Liver (tissue), 10 donors: ENCODE measurements at places on chromosomes 3 and 15.
A peak's percentile ranks its signal among the peaks of the same experiment; 100 is the strongest.

GRCh38 chr15:83653639-83654378 is at the start of gene ADAMTSL3:
Gene ADAMTSL3 (plus strand): TSS chr15:83654123. CDS start chr15:83655762, 1,639 bp downstream.
- DNase-seq: peak; percentile 56

DNA sequence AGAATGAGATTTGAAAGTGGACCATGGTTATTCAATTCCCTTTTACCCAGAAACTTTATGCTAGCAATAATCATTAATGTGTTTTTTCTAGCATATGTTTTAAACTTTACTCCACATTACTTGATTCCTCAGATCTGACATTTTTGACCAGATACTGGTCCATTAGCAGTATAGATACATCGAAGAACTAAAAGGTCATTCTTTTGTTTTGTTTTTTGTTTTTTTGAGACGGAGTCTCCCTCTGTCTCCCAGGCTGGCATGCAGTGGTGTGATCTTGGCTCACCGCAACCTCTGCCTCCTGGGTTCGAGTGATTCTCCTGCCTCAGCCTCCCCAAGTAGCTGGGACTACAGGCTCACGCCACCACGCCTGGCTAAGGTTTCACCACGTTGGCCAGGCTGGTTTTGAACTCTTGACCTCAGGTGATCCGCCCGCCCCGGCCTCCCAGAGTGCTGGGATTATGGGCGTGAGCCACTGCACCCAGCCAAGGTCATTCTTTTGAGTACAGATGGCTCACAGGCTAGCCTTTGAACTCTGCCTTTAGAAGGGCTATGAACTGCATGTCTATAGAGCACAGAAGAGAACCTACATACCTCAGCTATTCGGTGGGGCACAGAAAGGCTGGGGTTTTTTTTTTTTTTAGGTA is 28.6 kb downstream of the CHP1 start:
- DNase-seq: peak; percentile 49

DNA sequence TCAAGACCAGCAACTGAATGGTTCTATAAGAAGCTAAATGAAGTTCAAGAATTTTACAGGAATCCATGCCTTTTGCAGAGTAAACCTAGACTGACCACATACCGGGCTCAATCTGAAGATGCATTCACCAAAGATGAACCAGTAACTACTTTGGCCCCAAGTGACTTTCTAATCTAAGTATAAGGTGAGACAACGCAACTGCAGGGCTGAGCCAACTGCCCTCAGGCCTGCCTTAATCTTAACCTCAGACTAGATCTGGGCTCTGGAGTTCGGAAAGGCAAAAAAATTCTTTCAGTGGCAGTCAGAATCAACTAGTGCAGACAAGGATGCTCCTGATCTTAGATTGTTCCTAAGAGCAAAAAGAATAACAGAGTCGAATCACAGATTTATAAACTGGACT is 48.3 kb downstream of the EXD1 start:
- no peak for DNase-seq

GRCh38 chr3:114718071-114718897 is 424.5 kb downstream of the TIGIT start:
- no peak for DNase-seq

DNA sequence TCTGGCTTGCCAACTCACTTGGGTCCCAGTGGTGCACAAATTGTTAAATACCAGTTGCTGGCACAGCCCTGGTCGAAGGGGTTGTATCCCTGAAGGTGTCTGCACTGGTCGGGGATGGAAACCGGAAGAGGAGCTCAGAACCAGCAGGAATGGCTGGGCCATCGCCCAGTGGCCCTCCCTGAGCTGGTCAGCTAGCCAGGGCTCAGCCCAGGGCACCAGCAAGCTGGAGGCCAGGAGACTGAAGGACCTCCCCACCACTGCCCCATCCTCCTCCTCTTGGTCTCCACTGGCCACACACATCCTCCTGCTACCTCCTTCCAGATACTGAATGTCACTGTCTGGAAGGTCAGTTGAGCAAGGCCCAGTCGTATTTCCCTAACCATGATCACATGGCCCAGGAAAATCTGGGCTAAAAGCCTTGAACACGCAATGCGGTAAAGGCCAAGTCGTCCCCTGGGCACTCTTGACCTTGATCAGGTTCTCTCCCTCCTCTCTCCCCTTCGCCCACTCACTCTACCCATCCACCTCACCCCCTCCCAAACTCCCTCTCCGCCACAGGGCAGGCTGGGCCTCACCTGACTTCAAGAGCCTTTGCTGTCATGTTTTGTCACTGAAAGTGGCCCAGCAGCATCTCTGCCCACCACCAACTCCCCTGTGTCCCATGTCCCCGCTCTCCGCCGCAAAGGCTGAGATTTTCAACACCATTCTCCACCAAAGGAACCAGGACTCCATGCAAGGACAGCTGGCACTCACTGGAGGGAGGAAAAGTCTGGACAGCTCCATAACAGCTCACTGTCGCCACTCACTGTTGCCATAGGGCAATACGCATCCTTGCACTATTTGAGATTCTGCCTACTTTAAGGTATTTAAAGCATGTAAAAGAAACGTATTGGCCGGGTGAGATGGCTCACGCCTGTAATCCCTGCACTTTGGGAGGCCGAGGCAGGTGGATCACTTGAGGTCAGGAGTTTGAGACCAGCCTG is 12.1 kb downstream of the ZDHHC19 start:
- no peak for DNase-seq

GRCh38 chr15:63605036-63605435 is 7.8 kb downstream of the FBXL22 start:
- no peak for DNase-seq

DNA sequence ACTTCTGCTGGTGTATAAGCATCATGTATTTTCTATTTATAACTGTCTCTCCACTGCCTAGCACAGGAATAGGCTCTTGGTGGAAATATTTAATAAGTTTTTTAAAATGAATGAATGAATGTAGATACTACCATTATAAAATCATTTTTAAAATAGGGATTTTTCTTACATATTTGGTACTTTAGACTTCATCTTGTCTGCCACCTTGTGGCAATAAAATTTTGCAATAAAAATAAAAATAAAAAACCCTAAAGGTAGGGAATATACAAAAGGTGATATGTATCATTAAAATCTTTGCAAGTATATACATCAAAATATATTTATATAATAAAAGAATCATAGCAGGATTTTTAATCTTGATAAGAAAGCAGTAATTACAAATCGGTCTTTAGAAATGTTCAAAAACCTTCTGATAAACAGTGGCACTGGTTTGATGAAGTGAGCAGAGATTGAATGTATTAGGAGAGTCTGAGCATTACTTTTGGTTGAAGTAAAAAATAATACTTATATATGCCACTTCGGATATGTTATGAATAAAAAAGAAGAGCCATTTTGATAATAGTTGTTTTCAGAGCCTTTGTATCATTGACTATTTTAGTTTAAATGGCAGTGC is 95.2 kb downstream of the SPATA16 start:
- no peak for DNase-seq

- DNase-seq: no peak
These were observed 181.4 kb downstream of the GAP43 start for GRCh38 chr3:115804713-115805119.

GRCh38 chr15:92383519-92384324 is 10.0 kb upstream of the ST8SIA2 start:
- no peak for DNase-seq

GRCh38 chr15:39226169-39226937 is 354.5 kb upstream of the THBS1 start:
- no peak for DNase-seq

DNA sequence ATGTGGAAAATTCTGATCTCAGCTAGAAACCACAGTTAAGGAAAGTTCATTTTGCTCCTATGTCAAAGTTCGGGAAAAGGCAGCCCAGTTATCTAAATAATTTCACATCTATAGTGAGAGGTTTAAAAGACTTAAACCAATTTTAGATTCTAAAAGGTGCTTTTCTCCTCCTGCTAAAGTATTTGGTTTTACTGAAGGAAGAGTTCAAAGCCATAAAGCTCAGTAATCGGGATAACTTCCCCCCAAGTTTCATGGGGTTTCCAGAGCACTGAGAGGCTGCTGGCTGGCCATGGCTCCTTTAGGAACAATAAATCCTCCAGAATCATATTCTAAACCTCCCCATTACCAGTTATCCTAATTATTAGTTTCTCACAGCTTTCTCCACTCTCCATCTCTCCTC is 38.2 kb downstream of the ZIC4 start:
- DNase-seq: no peak

GRCh38 chr3:66789580-66790237 is 208.4 kb upstream of the KBTBD8 start:
- no peak for DNase-seq

- DNase-seq: no peak
These were observed 276.6 kb upstream of the THBS1 start for GRCh38 chr15:39304201-39304841.

DNA sequence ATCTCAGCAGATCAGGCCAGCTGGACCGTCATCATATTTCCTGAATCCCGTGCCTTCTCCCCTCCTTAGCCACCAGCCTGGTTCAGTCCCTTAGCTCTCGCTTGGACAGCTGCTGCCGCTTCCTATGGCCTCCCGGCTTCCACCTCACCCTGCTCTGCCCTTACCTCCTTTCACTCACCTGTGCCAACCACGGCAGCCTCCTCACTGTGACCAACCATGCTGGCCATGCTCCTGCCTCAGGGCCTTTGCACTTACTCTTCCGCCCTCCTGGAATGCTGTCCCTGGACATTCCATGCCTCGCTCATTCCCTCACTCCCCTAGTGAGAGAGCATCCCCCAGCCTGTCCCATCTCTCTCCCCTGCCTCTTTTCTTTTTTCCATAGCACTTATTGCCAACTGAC is 19.2 kb downstream of the GRIP2 start:
- no peak for DNase-seq

GRCh38 chr3:130823241-130823884 is 70.5 kb upstream of the ATP2C1 start:
- no peak for DNase-seq

- DNase-seq: no peak
These were observed 216.1 kb downstream of the THRB start for GRCh38 chr3:24278543-24278942.

DNA sequence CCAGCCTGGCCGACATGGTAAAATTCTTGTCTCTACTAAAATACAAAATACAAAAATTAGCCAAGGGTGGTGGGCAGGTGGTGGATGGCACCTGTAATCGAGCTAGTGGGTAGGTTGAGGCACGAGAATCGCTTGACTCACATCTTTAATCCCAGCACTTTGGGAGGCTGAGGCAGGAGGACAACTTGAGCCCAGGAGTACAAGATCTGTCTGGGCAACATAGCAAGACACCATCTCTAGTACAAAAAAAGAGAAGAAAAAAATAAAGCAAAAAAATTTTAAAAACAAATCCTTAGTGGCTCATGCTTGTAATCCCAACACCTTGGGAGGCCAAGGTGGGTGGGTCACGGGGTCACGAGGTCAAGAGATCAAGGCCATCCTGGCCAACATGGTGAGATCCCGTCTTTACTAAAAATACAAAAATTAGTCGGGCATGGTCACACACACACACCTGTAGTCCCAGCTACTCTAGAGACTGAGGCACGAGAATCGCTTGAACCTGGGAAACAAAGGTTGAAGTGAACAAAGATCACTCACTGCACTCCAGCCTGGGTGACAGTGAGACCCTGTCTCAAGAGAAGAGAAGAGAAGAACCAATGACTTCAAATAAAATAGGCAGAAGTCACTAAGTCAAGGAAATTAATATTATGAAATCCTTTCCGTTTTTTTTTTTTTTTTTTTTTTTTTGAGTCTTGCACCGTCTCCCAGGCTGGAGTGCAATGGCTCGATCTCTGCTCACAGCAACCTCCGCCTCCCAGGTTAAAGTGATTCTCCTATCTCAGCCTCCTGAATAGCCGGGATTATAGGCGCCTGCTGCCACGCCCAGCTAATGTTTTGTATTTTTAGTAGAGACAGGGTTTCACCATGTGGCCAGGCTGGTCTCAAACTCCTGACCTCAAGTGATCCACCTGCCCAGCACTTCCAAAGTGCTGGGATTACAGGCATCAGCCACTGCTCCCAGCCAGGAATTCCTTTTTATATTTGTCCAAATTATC is 4.9 kb downstream of the RHOA start:
- no peak for DNase-seq

GRCh38 chr3:32249184-32249782 is 10.8 kb downstream of the CMTM8 start:
- DNase-seq: no peak

DNA sequence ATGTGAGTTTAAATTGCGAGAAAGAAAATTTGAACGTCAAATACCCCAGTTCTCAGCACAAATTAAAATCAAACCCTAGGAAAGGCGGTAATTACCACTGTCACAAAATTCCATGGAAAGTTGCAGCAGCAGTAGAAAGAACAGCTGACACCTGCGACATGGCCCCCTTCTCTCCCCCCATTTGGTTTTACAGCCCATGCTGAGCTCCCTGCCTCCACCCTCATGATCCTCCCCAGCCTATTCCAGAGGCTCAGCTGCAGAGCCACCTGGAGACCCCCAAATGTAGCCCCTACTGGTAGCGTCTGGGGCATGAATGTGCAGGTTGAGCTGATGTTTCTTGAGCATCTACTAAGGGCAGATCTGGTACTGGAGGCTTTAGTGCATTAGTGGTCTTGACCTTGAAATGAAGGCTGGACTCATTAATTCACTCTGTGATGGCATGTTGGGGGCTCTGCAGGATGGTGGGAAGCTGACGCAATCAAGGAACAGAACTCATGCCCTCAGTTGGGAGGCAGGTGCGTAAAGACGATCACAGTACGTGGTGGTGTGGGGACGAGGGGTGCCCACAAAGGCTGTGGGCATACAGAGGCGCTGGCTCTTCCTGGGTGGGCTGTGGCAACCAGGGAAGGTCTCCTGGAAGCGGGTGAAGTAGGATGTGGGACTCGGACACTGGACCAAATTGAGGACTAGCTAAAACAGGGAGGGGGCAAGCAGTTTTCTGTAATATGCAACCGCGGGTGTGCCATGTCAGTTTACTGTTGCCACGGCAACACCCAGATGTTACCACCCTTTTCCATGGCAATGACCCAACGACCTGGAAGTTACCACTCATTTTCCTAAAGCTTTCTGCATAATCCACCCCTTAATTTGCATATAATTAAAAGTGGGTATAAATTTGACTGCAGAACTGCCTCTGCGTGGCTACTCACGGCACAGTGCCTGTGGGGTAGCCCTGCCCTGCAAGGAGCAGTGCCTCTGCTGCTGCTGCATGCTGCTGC is 39.8 kb downstream of the PRKCD start:
- no peak for DNase-seq

DNA sequence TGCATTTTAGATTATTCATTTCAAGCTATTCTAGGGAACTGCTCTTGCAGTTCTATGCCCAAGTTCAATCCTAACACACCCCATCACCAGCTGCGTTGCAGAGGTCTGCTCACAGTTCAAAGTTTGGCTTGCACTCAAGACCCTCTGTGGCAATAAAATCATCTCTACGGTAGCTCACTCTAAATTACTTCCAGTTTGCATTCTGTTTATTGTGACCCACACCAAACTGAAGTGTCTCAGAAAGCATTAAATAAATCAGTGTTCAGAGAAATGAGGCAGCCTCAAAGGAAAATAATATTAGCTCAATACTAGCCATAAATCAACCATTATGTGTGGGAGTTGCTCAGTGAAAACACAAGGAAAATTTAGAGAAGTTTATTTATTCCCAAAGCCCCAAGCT is 250.3 kb downstream of the MAGI1 start:
- no peak for DNase-seq

DNA sequence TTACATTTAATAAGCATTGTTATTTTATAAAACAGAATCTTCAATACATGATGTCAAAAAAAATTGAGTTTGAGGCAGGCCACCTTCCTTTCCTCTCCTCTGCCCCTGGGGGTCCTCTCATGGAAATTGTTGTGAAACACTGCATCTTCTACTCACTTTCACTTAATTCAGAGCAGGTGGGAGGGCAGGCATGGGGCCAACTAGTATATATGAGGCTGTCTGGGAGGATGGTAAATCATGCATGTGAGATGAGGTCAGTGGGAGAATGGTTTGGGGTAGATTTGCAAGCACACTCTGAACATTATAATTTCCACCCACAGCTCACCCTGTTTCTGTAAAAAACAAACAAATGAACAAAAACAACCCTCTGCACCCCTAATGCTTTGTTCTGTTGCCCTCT is 10.4 kb upstream of the CCDC14 start:
- no peak for DNase-seq
